ENCODE measurements at places on chromosomes 11 and 22.

GRCh38 chr22:21800552-21801303 lies 65.1 kb upstream of the YPEL1 start:
- no peak for DNase-seq

DNA sequence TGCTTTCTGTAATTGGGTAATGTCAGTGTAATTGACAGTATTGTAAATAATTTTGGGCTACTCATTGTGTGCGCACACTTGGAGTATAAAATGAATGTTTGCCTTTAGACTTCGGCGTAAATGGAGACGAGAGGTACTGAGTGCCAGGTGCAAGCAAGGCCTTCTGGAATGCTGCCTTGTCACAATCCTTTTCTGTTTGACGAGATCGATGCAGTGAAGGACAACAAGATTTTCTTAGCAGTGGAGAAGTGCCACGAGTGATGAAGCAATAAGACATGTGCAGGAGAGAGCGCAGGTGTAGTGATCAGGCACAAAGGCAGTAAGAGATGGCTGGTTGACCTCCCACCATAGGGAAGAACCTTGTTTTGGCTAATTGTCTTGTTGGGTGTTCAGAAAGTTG lies 67.5 kb downstream of the DDX10 start:
- DNase-seq, result no peak

DNA sequence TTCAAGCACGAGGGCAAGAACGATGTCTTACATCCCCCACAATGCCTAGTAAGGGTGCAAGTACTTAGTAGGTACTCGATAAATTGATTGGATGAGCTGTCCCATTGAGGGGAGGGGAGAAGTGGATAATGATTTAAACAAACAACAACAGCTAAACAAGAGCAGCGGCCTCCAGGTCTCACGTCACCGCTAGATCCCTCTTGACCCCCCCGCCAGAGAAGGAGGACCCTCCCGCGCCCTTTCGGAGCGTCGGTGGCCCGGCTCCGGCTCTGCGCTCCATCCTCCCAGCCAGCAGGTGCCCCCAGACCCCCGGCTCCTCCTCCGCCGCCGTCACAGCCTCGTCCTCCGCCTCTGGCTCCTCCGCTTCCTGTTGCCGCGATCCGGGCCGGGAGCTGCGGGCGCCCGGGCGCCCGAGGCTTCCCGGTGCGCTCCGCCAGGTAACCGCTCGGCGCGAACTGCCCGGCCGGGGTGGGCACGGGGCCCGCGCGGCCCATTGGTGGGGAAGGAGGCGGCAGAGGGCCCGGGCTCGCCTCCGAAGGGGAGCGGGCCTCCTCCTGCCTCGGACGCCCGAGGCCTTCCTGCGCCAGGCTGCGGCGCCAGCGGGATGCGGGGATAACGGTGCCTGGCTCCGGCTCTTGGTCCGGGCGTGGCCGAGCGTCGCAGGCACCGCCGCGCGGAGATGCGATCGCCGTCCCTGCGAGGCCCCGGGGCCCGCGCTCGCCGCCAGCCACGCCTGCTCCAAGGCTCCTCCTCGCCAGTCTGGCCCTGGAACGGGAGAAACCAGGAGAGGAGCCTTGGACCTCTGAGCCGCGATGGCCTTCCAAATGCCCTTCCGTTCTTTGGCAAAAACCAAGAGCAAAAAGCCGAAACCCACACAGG lies at the start of gene TLCD5:
Gene TLCD5, plus strand, starts transcription at position 368 of the 879 bp plus-strand sequence. CDS start 2,143 bp downstream, outside the sequence.
- DNase-seq, result no peak

GRCh38 chr11:79617561-79617960 lies 176.7 kb upstream of the TENM4 start:
- no peak for DNase-seq

DNA sequence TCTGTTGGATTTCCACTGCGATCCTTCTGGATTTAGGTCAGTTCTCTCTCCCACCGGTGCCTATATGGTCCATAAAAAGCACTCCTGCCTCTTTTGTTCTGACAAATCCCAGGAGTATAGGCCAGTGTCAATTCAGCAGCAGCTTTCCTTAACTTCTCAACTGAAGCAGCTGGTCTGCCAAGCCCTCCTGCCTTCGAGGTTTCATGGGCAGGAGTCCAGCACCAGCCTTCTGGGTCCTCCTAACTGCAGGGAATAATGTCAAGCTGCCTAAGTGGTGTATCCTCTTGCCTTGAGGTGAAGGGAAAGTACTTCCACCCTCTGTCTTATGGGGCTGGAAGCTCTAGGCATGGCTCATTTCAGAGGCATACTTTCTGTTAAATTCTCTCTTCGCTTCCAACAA lies 149.4 kb upstream of the NCAM1 start:
- no peak for DNase-seq

DNA sequence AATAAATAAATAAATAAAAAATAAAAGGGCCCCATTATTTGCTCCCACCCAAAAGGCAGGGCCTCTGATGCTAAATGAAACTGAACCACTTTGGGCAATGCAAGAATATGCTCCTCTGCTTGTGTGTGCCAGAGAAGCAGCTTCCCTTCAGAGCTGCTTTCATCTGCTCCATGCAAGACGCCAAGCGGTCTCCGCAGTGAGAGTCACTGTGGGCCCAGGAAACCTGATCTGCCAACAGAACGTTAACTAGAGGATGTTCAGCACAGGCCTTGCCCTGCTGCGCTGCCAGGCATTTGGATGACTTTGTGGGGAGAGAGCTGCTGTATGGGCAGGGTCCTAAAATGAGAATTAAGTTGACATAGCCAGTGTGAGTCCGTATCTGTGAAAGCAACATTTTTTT lies 43.7 kb upstream of the APOA1 start:
- no peak for DNase-seq

GRCh38 chr11:114233755-114234154 lies 62.4 kb upstream of the NNMT start:
- DNase-seq, result no peak

- DNase-seq, result no peak
Observed at GRCh38 chr11:1931341-1932104, 12.0 kb downstream of the TNNT3 start.

- DNase-seq, result no peak
Observed at GRCh38 chr11:11414996-11415395, 61.9 kb upstream of the CSNK2A3 start.

DNA sequence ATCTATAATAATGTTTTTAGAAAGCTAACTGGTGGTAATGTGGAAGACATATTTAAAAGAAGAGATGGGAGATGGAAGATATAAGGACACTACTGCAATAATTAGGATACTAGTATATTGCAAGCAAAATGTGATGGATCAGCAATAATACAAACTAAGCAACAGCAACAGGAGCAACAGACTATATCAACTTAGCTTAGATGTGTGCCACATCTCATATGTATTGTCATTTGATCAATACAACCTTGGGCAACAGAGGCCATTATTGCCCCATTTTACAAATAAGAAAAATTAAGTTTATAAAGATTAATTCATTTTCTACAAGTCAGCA lies 4.2 kb downstream of the FCHSD2 start:
- no peak for DNase-seq

DNA sequence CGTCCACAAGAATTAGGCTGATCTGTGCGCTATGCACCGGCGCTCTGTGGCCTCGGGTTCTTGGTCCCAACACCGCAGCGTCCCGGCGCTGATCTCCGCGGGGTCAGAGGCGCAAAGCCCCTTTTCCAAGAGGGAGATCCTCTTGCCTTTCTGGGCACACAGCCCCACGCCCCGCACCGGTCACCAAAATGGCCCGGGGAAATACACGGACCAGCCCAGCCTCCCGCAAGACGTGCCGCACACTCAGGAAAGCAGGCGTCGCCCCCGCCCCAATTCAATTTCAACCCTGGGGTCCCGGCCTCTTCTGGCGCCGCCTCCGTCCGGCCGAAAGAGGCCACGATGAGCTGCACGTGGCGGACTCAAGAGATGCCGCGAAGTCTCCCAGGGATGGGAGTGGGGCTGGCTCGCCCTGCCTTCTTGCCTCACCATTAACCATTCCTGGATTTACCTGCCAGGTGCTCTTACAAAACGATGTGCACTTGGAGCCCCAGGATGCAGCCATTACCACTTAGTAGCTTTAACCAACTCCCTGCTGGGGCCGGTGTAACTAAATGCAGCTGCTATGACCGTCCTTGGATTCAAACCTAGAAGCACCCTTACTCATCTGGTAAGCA lies 10.5 kb downstream of the PIWIL3 start:
- no peak for DNase-seq
